ENCODE measurements at places on chromosomes 12 and 14. TPM values are rescaled to one million over a fixed set of nuclear protein-coding genes. Genes with fewer than 3 reads are reported as not detected.

Gene TUNAR
- polyA plus RNA-seq = 0.01 TPM

Gene CCDC38
- 0.04 TPM for polyA plus RNA-seq

Gene RD3L
- polyA plus RNA-seq = 0.08 TPM

Gene CLEC2A
- not detected for polyA plus RNA-seq

Gene NPFF
- polyA plus RNA-seq = 0.45 TPM

Gene NINJ2
- polyA plus RNA-seq = 28.4 TPM

Gene TCTN1
- 31.6 TPM for polyA plus RNA-seq

All from lung (tissue), 17 donors.